ENCODE measurements at places on chromosomes 7 and 10.

- no peak for DNase-seq
Observed at GRCh38 chr10:113496111-113497109, 56.4 kb upstream of the HABP2 start.

GRCh38 chr7:57398548-57398947 lies 51.4 kb upstream of the ZNF716 start:
- DNase-seq = no peak

DNA sequence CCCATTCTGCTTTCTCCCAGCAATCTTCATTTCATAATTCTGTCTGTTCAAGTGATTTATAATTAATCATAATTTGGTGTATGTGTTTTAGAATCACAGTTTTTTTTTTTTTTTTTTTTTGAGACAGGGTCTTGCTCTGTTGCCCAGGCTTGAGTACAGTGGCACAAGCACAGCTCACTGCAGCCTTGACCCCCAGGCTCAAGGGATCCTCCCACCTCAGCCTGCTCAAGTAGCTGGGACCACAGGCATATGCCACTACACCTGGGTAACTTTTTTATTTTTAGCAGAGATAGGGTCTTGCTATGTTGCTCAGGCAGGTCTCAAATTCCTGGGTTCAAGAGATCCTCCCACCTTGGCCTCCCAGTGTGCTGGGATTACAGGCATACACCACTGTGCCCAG lies 49.2 kb upstream of the PLA2G12B start:
- DNase-seq = no peak

DNA sequence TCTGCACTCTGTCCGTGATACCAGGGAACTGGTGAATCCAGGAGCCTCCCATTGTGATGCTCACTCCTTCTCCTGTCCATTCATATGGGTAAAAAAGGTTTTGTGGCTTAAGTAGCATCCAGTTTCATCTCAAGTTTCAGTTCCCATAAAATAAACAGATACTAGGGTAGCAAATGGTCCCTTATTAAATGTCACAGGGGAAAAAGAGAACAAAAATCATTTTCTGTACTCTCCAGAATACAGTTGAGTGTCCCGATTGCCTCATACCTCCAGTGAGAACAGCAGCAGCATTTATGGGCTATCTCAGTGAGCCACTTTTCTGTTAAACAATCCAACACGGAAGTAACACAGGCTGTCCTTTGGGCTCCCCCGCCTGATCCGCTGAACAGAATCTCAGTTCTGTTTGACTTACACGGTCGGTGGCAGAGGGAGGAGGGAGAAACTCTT lies 179.6 kb downstream of the CELF2 start:
- no peak for DNase-seq

DNA sequence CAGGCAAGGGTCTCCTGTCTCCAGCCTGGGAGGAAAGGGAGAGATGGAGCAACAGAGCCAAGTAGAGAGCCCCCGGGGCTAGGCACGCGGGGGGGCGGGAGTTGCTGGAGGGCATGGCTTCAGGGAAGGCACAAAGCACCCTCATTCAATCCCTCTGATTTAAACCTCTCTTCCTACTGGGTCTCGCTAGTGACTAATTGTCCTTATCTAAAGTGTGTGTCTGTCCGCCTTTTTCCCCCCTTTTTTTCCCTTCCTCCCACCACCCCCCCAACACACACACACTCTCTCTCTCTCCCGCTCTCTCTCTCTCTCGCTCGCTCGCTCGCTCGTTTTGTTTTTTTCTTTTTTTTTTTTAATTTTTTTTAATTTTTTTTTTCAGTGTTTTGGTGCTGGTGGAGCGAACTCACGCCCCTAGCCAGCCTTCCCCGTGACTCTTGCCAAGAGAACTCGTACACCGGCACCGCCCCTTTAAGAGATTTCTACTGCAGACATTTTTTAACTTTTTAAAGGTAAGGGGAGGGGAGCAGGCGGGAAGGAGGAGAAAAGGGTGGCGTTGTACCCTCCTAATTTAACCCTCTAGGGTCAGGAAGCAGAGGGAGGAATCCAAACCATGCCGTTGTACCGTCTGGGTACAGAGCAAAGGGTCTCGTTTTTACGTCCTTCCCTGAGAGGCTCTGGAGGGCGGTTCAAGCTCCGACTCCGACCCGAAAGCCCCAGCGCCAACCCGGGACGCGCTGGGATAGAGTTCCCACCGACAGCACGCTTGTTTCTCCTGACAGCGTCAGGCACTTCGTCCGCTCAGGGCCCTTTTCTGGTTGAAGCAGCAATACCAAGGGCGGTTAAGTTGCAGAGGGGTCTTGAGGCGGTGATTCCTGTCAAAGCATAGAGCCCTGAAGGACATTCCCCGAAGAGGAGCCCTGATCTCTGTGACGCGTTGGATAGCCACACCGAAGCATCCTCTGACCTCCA lies at the start of gene HPSE2:
HPSE2 (minus strand) TSS at position 195 of the 969 bp plus-strand sequence.
- no peak for DNase-seq

DNA sequence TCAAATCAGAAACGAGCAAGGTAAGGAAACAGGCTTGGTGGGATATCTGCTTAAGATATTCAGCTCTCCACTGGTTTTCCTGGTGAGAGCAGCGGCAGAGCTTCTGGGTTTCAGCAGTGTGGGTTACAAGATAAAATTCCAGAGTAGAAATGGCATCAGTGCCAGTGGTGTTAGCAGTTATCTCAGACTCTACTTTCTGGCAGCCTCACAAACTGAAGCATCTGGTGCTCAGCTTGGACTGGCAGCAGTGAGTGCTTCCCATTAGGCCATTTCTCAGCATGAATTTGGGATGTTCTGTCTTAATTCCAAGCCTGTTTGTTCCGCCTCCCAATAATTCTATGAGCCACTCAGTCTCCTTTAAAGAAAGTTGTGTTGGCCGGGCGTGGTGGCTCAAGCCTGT lies 6.9 kb upstream of the GSTO2 start:
- no peak for DNase-seq
